ENCODE measurements at places on chromosomes 16 and 17.

- no peak for DNase-seq
Observed at GRCh38 chr17:83089328-83090132, 10.1 kb downstream of the METRNL start.

GRCh38 chr17:83117583-83117982 is 38.2 kb downstream of the METRNL start:
- DNase-seq: no peak

DNA sequence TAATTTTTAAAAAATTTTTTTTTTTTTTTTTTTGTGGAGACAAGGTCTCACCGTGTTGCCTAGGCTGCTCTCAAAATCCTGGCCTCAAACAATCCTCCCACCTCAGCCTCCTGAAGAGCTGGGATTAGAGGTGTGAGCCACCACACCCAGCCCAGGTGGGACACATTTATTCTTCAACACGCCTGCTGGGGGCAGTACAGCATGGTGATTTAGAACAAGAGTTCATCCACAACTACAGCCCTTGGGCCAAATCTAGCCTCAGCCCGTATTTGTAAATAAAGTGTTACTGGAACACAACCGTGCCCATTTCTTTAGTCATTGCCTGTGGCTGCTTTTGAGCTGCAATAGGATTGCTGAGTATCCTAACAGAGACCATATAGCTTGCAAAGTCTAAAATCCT is 92.8 kb downstream of the KATNIP start:
- peak; percentile 5 for DNase-seq

GRCh38 chr16:24844101-24845030 is 1.4 kb upstream of the SLC5A11 start:
- no peak for DNase-seq

DNA sequence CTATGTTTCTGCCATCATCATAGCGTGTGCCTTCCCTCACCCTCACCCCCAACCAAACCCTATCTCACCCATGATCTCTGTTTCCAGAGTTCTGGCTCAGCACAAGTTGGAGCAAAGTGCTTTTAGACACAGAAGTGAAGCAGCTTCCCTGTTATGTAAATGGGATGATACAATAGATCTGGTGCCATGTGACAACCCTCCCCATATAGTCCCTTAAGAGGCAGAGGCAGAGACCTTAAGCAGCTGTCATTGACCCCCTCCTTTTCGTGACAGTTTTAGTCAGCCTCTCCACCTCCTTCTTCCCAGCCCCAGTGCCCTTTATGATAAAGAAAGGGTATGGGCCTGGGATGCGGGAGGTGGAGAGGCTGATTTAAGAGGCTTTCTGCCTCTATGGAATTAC is 40.3 kb upstream of the MED13 start:
- no peak for DNase-seq

- DNase-seq: no peak
Observed at GRCh38 chr17:46977348-46977747, 1.7 kb downstream of the RPRML start.

- DNase-seq: no peak
Observed at GRCh38 chr17:8105957-8106398, 12.3 kb downstream of the ALOXE3 start.

- DNase-seq: no peak
Observed at GRCh38 chr16:66275775-66276428, 90.6 kb upstream of the CDH5 start.

- DNase-seq: no peak
Observed at GRCh38 chr17:66654106-66654740, 180.7 kb upstream of the CACNG5 start.

GRCh38 chr17:14197057-14197456 is 39.6 kb downstream of the CDRT15 start:
- no peak for DNase-seq

- no peak for DNase-seq
Observed at GRCh38 chr16:51813609-51814008, 662.5 kb upstream of the SALL1 start.
